Epithelial cell of umbilical artery (primary cell): ENCODE measurements at places on chromosomes 3 and 15. TPM values are rescaled to one million over a fixed set of nuclear protein-coding genes. Genes with fewer than 3 reads are reported as not detected.

Gene CHDH
- total RNA-seq, result under 0.01 TPM in 1 of 2 replicates, not detected in the other

Gene LRRC34
- total RNA-seq, result 0.97 and 5.0 TPM in 2 replicates

Gene SLC24A5
- under 0.01 TPM in 1 of 2 replicates, not detected in the other for total RNA-seq

Gene GLDN
- total RNA-seq, result under 0.01 TPM in 1 of 2 replicates, not detected in the other

Gene PLSCR1
- total RNA-seq, result 57.5 and 201 TPM in 2 replicates

Gene ATP10A
- total RNA-seq, result not detected in 2 replicates

Gene KLHL40
- total RNA-seq, result not detected in 2 replicates

Gene THUMPD3
- total RNA-seq, result 33.1 and 39.5 TPM in 2 replicates

Gene MINAR1
- total RNA-seq, result 0.30 and 0.97 TPM in 2 replicates
